ENCODE measurements at places on chromosomes 2 and 18.
A peak's percentile ranks its signal among the peaks of the same experiment; 100 is the strongest.

DNA sequence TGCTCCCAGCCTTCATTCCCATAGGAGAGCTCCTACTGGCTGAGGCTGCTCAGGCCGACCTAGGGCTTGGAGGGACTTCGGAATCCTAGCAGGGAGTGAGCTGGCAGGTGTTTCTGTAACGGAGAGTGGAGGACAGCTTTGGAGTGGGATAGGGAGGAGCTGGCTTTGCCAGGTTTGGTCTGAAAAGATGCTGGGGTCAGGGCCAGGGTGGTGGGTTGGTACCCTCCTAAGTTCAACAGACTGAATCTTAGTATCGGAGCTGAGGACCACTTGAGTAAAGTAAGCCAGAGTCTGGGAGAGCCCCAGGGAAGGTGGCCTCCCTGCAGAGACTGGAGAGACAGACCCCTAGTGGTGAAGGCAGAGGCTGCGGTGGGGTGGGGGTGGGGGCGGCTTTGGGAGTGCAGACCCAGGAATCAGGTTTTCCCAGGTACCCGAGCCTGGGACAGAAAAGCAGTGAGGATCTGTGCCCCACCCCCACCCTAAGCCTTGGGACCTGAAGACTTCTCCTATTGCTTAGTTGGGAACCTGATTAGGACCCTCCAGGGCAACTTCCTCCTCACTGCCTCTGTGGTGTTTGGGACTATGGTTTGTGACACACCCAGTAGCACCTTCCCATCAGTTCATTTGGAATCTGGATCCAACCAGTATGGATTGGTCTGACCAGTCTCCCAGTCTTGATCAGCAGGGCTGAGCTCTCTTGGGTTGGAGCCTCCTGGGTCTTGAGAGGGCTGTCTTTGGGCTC is 3.0 kb downstream of the CNNM4 start:
- DNase-seq = peak; percentile 35

DNA sequence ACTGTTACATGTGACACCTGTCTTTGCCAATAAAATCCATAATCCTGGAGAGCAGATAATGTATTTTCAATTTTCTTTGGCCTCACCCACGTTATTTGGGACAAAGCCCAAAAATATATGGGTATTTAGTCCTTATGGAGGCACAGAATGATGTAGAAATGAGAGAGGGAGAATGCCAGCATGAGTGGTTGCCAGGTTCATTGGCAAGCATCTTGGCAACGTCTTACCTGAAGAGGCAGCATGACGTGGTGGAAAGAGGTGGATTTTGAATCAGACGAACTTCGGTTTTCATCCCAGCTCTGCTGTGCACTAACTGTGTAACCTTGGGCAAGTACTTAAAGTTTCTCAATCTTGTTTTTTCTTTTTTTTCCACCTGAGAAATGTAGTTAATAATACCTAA is 969.6 kb upstream of the PIK3C3 start:
- no peak for DNase-seq

- peak; percentile 5 for DNase-seq
Measured at GRCh38 chr2:98818164-98818563, 87.2 kb upstream of the MGAT4A start.

GRCh38 chr2:14735696-14736095 is 103.2 kb downstream of the LRATD1 start:
- no peak for DNase-seq

DNA sequence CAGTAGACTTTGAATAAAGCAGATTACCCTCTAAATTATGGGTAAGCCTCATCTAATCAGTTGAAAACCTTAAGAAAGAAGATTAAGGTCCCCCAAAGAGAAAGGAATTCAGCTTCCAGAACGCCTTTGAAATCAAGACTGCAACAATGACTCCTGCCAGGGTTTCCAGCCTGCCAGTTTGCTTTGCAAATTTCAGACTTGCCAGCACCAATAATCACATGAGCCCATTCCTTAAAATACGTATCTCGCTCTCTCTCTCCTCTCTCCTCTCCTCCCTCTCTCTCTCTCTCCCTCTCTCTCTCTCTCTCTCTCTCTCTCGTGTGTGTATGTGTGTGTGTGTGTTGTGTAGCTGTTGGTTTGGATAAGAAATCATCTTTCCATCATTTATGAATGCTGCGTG is 184.2 kb downstream of the PDE1A start:
- DNase-seq = no peak

DNA sequence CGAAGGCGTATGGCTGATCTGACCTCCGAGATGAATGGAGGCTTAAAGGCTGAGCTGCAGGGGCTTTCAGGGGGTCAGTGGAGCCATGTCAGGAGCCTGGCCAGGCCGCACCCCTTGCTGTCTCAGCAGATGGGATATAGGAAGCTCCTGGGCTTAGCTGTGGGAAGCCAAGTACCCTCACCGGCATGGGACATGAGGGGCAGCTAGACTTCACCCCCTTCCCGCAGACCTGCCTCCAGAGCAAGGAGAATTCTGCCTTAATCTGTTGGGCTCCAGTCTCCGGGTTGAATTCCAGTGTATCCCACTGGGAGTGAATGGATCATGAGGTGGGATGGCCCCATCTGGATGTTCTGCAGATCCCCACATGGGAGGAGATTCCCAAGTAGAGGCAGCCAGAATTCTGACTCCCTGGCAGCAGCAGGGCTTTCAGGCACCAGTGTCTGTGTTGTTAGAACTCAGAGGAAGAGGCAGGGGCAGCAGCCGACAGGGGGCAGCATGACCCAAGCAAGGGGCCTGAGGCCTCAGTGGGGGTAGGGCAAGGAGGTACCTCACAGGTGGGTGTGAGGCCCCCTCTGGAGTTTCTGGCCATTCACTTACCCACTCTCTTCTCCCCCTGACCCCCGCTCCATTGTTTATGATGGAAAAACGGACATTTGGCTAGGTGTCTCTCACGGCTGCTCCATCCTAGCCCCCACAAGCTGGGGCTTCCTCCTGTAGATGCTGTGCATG is 19.1 kb downstream of the CAPG start:
- peak; percentile 84 for DNase-seq

DNA sequence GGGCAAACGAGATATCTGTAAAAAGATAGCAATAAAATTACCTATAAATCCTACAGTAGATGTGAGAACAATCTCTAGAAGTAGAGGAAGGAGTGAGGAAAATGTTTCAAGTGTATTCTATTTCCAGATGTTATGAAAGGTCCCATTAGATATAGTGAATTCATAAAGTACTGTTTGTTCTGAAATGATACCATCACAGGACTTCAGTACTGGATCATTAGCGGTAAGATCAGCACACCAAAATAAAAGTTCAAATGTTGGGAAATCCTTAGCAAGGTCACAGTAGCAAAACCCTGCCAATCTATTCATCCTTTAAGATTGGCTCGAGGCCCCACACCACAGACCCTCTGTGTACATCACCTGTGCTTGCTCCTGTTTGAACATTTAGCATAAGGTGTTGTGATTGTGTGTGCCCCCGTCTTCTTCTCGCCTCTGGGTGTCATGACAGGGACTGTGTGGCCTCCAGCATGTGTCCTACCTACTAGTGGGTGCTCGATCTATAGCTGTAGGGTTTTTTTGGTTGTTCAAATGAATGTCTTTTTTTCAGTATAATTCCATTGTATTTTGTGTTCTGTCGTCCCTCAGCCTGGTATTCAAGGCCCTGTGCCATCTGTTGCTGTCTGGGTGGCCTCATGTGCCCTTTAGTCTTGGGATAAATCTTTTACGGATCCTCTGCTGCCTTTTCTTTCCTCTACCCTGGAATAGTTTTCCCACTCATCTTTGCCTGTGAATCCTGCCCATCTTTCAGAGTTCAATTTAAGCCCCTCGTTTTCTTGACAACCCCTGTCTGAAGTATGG is 9.1 kb downstream of the MFSD6 start:
- DNase-seq = no peak

GRCh38 chr2:106201661-106202060 is 7.6 kb upstream of the UXS1 start:
- DNase-seq = no peak

DNA sequence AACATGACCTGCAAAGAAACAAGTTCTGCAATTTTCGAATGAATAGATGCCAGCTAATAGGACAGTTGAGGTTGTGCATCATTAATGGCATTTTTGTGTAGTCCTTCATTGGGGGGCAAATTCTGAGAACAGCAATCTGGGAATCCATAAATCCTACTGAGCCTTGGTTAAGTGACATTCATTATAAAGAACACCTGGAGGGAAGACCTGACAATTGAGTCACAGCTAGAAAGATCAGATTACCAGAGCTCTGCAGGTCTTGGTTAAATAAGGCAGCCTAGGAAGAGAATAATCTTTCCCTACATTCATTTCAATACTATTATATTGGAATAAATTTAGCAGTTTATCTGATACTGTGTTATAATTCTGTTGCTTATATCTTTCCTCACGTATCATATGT is 14.3 kb downstream of the KCNH7 start:
- DNase-seq = no peak

DNA sequence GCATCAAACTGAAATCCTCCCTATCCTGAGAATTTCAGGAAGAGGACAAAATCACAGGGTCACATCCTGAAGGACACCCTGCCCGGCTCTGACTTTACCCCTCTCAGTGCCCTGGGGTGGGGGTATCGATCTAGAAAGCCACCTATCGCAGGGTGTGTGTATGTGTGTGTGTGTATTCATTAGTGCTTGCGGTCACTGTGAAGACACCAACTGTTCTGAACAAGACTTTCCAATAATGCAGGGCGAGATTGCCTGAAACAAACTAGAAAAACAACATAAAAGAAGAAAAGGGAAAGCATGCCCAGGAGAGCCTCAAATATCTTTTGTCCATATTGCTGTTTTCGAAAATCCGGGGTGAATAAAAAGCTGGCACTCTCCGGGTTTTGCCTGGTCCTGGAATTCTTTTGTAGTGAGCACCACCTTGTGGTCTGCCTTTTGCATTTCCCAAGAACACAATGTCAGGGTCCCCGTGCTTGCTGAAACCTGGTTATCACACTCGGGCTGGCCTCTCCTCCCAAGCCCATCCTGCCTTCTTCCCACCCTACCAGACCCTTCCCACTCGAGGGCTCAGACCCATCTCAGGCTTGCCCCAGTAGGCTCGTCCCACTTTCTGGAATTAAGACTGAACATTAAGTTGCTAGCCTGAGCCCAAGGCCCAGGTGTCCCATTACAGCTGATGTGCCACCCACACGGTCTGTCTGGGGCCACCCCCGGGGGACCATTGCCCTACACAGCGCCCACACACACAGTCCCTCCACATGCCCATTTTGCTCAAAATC is 25.0 kb upstream of the COPS8 start:
- no peak for DNase-seq

- no peak for DNase-seq
Measured at GRCh38 chr2:24452502-24452885, 38.6 kb upstream of the NCOA1 start.

DNA sequence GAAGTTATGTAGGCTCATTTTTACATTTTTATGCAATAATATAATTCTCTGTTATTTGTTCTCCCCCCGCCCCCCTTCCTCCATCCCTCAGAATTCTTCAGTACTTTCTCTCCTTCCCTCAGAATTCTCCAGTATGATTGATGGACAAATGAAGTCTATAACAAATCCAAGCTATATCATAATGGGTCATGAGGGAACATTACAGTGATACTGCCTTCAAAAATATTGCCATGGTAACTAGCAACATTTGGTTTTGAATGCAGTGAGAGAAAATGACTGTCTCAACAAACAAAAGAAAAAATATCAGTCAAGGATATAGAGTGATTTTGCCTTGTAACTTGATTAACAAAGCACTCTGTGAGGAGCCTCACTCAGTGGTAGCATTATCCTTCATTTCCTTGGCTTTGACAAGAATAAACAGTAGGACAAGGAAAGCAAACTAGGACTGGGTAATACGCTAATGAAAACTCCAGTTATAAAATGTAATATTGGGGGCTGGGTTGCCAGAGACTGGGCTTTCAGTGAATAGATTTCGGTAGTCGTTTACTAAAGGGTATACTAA is 392.9 kb upstream of the CRIM1 start:
- no peak for DNase-seq

DNA sequence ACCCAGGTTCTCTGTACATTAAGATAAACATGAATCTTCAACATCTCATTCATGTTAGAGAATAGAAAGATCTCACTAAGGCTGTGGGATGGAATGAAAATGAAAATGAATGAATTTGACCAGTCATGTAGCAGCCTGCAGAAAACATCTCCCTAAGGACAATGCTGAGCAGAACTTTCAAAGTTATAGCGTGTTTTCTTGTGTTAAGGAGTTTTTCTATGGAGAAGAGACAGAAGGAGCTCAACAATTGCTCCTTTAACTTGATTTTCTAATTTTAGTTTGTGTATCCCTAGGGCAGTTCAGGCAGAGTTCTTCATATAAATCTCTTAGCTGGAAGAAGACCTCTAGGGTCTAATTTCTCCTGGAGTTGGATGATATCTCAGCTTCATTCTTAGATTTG is 45.2 kb upstream of the PDCL3 start:
- DNase-seq = no peak

GRCh38 chr18:7146067-7146466 is 28.5 kb upstream of the LAMA1 start:
- no peak for DNase-seq

DNA sequence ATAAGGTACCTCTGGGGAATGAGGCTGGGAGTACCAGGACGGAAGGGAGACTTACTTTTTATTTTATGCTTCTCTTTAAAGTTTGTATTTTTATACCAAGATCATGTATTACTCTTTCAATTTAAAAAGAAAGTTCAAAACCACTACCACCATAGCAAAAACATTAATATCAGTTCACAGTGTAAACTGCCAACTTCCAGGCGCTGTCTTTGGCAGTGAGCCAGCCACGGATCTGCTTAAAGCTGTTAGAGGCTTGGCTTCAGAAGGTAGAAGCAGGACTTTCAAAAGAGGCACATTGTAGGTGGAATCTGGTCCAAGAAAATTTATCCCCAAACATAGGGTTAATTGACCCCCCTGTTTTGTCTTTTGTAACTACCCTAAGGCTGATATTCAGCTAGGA is 74.8 kb downstream of the B3GNT2 start:
- DNase-seq = no peak

GRCh38 chr2:237574894-237575868 is 8.8 kb downstream of the PRLH start:
- DNase-seq = no peak

DNA sequence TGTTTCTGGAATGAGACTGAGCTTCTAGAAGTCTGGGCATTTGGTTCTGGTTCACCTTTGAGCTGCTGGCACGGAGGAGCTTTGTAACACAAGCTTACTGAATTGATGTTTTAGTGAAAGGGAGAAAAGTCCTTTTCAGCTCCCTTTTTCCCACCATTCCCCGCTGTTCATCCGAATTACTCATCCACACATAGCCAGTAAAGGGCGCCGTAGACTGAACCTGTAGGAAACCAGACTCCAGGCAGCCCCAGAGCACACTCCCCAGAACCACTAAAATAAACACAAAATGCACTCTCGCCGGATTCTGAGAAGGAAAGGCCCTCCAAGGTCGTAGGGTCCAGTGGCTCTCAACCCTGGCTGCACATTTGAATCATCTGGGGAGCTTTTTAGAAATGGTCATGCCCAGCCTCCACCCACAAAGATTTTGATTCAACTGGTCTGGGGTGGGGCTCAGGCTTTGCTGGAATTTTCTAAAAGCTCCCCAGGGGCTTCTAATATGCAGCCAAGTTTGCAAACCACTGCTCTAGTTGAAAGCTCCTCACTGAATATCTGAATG is 29.6 kb downstream of the TCF7L1 start:
- no peak for DNase-seq

DNA sequence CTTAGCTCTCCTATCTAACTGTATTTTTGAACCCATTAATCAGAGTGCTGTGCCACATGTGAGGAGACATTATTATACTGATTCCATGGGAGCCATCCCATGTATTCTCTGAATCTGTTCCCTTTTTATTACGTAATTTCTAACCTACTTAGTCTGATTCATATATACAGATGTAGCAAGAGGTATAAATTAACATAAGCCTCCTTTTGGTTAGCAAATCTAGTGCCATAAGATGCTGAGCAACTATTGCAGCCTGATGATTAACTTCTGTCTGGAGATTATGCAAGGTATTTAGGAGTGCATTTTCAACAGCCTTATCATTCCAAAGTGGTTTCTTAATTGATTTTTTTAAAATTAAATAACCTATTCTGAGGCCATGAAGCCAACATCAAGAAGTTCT is 114.1 kb upstream of the MSH2 start:
- DNase-seq = no peak

All from activated T-cell treated with anti-CD3 and anti-CD28 coated beads, Interleukin-2, amount 50 U/mL, for 48 hours (primary cell).